ENCODE measurements at places on chromosomes 7 and 10.

GRCh38 chr7:75573477-75574019, 81.4 kb downstream of the SPDYE5 start:
- DNase-seq: no peak

DNA sequence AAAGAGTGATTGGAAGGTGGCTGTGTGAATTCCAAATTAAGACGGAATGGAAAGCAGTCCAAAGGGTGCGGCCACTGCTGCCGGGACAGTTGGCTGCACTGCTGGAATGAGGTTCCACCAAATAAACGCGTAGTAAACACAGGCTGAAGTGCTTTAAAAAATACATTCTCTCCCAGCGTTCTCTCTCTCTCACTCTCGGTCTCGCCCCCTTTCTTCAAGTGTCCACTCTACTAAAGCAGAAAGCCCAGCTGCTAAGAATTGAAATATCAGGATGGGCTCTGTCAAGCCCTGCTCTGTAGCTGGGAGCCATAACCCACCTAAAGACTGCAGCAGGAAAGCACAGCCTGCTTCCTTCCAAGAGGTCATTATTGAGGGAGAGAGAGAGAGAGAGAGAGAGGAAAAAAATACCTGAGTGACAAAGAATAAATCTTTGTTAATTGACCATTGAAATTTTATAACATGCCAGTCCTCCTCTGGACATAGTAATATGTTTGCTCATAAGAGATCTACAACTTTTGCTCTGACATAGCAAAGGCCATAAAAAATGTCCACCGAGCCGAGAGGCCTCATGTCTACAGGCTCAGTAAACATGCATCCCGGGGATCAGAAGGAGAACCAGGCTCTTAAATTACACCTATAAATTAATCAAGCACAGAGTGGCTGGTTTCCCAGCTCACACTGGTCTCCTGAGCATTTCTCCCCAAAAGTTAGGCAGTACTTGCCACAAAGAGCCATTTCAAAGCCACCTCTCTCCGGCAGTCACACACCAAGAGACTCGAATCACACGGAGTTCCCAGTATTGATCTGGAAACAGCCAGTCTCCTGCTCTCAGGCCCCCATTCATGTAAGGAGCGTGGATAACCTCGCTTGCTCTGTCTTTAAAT, 72.8 kb downstream of the FGFR2 start:
- peak; percentile 72 for DNase-seq

DNA sequence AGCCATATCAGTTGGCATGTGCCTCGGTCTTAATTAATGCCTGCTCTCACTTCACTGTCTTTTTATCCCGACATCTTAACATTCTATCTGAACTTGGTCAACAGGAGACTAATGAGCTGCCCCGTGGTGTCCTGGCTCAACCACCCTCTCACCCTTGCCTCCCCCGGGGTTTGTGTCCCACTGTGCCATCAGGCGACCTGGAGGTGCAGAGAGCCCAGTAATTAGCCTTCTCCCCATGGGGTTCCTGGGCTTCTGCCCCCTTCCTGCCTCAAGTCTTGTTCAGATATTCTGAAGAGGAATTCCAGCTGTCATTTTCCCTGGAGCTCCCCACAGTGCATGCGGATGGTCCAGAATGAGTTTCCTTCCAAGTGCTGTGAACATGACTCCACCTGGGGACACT, 10.1 kb upstream of the JAKMIP3 start:
- no peak for DNase-seq

- no peak for DNase-seq
Measured at GRCh38 chr7:123437447-123437995, 96.9 kb downstream of the IQUB start.

- DNase-seq: no peak
Measured at GRCh38 chr10:124058346-124059003, 34.9 kb downstream of the CHST15 start.

GRCh38 chr7:91379236-91379635, 115.0 kb downstream of the FZD1 start:
- DNase-seq: no peak

All from left renal pelvis (tissue), 4 donors.